ENCODE measurements at places on chromosomes 5 and 9.

- DNase-seq, result no peak
Observed at GRCh38 chr9:134781591-134782302, 98.9 kb upstream of the FCN2 start.

GRCh38 chr5:122501089-122501435, 189.0 kb downstream of the SNCAIP start:
- DNase-seq, result no peak

GRCh38 chr9:104868687-104869404, 59.1 kb downstream of the ABCA1 start:
- peak; percentile 63 for DNase-seq

DNA sequence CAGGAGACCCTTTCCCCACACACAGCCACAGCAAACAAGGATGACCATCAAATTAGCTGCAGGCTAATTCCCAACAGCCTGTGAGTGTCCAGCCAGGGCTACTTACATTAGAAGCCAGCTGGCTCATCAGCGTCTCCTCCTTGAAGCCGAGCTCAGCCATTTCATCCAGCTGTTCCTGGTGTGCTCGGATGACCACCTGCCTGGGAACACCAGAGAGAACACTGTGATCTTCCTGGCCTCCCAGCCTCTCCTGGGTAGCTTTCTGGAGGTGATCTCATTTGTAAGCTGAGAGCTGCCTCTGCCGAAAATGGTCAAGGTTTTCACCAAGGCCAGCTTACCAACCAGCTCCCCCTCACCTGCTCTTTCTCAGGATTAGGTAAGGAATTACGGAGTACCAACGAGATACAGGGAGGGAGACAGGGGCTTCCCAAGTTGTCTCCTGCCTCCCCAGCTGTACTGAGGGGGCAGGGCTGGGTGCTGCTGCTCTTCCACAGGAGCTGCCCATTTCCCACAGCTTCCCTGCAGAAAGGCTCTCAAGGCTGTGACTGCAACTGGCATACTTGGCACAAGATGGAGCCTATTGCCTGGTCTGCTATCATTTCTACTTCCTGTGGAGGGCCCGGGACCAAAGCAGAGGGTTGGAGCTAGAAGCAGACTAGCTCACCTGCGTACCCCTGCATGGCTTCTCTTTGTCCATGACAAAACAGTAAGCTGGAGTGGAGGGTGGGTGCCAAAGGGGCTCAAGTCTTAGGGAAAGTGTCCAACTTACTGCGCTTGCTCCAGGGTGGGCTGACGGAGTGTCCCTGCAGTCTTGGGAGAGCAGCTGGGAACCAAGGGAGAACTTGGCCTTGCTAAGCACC, 73.9 kb downstream of the KIF24 start:
- no peak for DNase-seq

GRCh38 chr5:121319292-121319691, 532.4 kb upstream of the FTMT start:
- no peak for DNase-seq

DNA sequence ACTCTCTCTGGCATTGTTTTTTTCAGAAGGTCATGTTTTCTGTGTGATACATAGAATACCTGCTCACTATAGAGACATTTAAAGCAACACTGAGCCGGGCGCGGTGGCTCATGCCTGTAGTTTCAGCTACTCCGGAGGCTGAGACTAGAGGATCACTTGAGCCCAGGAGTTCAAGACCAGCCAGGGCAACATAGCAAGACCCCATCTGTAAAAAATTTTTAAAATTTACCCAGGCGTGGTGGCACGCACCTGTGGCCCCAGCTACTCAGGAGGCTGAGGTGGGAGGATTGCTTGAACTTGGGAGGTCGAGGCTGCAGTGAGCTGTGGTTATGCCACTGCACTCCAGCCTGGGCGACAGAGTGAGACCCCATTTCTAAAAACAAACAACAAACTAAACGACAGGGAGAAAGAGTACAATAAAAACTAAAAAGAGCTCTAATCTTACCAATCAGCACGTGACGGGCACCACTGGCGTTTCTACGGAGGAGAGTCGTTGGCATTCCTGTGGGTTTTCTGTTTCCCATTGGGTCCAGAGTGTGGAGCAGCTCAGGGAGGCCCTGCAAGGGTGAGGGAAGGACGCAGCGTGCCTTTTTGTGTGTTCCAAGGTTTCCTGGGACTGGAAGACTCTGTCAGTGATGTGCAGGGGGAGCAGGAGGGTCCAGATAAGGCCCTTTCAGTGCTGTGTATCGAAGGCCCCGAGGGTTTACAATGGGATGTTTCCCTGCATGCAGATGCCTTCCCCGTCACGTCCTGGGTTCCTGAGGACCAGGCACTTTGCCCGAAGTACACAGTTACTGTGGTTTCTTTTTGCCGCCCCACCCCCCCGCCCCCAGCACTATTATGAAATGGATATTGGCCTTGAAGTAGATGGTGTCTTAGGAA, 7.2 kb upstream of the RNU6ATAC start:
- no peak for DNase-seq

- DNase-seq, result no peak
Observed at GRCh38 chr5:14706615-14707021, 42.1 kb downstream of the OTULIN start.

- no peak for DNase-seq
Observed at GRCh38 chr5:60843386-60843935, 608 bp downstream of the ELOVL7 start.

- no peak for DNase-seq
Observed at GRCh38 chr5:116509483-116510244, 65.0 kb downstream of the SEMA6A start.

GRCh38 chr5:173328844-173329490, 753 bp upstream of the STC2 start:
- peak; percentile 41 for DNase-seq

- DNase-seq, result no peak
Observed at GRCh38 chr5:28281351-28281750, 1243.0 kb upstream of the CDH9 start.

GRCh38 chr9:3441197-3441816, 84.5 kb downstream of the RFX3 start:
- peak; percentile 28 for DNase-seq

- DNase-seq, result no peak
Observed at GRCh38 chr5:969408-969839, 39.2 kb upstream of the NKD2 start.

GRCh38 chr5:35316611-35317274, 86.5 kb upstream of the PRLR start:
- DNase-seq, result no peak

DNA sequence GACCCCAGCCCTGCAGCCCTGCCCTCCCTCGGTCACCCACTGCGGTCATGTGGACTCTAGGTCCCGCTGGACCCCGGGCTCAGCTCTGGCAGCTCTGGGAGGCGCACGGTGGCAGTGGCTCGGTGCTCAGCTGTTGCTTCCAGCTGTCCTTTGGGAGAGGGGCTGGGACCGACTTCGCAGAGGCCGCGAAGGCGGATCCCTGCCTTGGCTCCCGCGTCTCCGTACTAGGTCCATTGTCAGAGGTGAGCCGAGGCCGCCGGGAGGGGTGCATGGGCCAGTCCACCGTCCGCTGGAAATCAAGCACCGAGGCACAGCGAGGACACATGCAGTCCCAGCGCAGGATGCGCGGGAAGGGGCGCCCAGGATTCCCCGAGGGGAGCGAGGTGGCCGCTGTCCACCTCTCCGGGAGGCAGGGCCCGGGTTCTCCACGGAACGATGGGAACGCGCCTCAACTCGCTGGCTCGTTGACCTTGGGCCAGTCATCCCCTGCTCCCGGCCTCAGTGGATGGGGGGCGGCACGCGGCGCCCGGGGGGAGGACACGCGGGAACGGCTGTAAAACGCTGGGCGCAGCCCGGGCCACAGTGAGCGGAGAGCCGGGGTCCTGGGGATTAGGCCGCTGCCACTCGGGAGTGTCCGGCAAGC, 732 bp downstream of the GBGT1 start:
- DNase-seq, result no peak

- DNase-seq, result no peak
Observed at GRCh38 chr9:110161940-110162339, 46.0 kb downstream of the C9orf152 start.

DNA sequence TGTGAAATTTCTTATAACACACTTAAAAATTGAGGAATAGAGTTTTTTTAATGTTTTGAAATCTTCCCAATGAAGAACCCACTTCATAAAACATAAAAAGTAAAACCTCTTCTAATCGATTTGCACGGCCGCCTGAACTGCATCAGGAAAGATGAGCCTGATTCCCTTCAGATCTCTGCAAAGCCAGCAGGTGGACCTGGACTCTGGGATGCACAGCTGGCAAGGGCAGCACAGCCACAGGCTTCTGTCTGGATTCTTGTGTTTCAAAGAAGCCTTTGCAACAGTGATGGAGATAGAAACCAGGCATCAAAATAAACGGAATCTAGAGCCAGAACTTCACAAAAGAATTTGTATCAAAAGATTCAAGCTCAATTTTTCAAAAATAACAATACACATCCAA, 36.0 kb upstream of the SPATA31C2 start:
- no peak for DNase-seq

DNA sequence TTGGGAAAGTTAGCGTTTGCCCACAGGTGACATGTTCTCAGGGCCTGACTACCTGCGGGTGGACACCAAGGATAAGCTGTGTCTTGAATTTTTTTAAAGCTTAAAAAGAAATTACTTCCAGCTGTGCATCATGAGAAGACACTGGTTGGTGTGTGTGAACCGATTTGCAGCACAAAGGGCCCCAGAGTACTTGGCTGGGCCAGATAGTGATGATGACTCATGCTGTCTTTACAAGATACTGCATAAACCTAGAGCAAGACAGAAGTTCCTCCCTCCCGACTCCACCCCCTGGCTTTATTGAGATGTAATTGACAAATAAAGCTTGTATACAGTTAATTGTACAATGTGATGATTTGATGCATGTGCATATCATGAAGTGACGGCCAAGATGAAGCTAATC, 212.8 kb downstream of the NXNL2 start:
- DNase-seq, result no peak

DNA sequence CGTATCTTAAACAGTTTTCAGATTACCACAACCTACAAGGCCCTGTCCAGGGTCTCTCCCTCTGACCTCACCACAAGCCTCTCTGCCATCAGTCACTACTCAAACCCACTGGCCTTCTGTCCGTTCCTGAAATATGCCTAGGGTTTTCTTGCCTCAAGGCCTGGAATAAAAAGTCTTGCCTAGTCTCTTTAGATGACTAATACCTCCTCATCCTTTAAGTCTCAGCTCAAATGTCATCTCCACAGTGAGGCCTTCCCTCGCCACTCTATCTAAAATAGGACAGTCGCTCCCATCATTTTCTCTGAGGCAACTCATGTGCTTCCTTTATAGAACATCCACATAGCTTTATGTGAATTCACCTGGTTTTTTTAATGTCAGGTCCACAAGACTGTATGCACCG, 5.2 kb downstream of the DENND1A start:
- DNase-seq, result no peak

DNA sequence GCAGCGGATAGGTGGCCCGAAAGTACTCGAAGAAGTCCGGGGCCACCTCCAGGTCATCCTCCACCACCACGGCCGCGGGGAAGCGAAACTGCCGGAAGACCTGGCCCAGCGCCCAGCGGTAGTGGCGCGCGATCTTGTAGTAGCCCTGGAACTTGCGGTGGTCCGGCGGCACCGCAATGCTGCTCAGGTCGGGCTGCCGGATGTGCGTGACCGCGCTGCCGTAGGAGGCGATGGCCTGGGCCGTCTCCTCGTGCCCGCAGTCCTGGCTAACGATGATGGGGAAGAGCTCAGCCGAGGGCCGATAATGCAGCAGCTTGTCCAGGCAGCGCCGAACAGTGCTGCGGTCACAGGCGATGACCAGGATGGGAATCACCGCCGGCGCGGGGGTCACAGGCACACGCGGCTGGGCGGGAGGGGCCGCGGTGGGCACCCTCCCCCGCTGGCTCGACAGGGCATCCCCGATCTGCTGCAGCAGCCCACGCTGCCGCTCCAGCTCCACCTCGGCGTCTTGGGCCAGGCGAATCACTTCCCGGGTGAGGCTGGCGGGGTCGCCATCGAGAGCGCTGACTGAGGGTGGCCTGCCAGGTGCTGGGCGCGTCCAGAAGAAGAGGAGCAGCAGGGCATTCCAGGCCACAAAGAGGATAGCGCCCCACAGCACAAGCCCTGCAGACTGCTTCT, 10.2 kb downstream of the MGAT1 start:
- no peak for DNase-seq

GRCh38 chr9:131122158-131122557, 3.2 kb upstream of the NUP214 start:
- DNase-seq, result no peak

DNA sequence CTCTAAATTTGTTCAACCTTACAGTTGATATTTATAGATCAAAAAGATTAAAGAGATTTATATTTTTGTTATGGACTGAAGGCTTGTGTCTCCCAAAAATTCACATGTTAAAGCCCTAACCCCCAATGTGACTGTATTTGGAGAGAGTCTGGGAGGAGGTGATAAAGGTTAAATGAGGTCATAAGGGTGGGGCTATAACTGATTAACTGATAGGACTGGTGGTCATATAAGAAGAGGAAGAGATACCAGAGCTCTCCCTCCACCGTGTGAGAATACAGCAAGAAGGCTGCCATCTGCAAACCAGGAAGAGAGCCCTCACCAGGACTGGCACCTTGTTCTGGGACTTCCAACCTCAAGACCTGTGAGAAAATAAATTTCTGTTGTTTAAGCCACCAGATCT, 264.3 kb downstream of the ENC1 start:
- DNase-seq, result no peak

- DNase-seq, result no peak
Observed at GRCh38 chr5:19406576-19407365, 581.2 kb downstream of the CDH18 start.

- DNase-seq, result no peak
Observed at GRCh38 chr9:98182069-98182820, 10.2 kb downstream of the CORO2A start.

DNA sequence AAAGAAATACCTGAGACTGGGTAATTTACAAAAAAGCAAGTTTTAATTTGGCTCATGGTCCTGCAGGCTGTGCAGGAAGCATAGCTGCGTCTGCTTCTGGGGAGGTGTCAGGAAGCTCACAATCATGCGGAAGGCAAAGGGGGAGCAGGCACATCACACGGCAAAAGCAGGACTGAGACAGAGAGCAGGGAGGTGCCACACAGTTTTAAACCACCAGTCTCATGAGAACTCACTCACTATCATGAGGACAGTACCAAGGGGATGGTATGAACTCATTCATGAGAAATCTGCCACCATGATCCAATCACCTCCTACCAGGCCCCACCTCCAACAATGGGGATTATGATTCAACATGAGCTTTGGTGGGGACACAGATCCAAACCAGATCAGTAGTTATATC, 96.2 kb downstream of the OSTF1 start:
- no peak for DNase-seq

GRCh38 chr9:125950880-125951471, 203.8 kb downstream of the PBX3 start:
- DNase-seq, result no peak
